ENCODE measurements at places on chromosomes 16 and 17.

GRCh38 chr17:56592487-56593085 lies 913 bp upstream of the NOG start:
- peak; percentile 44 for DNase-seq

DNA sequence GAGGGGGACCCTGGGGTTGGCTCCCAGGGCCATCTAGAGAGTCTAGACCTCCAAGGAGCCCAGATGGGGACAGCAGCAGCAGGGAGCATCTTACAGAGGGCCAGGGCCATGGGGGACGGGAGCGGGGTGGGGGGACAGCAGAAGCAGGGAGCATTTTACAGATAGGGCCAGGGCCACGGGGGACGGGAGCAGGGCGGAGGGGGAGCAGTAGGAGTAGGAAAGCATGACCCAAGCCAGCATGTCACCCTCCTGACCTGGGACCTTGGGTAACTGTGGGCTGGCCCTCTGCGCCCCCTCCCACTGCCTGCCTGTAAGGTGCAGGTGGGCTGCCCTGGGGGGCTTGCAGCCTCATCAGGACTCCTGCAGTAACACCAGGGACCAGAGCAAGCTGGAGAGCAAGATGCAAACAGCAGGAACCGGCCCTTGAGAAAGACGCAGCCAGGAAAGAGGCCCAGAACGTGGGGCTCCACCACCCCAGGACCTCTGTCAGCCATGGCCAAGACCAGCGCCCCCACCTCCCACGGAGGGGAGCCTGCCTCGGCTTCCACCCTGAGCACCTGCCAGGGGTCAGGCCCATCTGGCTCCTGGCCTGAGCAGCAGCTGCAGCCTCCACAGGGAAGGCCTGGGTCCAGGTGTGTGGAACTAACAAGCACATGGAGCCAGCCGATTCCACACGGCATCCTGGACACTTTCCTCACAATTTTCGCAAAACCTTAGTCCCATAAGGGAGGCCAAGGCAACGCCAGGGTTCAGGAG lies 2.4 kb downstream of the ZNF598 start:
- no peak for DNase-seq

GRCh38 chr16:56861092-56861610 lies 3.9 kb upstream of the SLC12A3 start:
- DNase-seq: no peak

GRCh38 chr17:34169496-34169895 lies 85.6 kb upstream of the CCL2 start:
- no peak for DNase-seq

GRCh38 chr17:38455288-38455915 lies 27.1 kb downstream of the ARHGAP23 start:
- DNase-seq: no peak

DNA sequence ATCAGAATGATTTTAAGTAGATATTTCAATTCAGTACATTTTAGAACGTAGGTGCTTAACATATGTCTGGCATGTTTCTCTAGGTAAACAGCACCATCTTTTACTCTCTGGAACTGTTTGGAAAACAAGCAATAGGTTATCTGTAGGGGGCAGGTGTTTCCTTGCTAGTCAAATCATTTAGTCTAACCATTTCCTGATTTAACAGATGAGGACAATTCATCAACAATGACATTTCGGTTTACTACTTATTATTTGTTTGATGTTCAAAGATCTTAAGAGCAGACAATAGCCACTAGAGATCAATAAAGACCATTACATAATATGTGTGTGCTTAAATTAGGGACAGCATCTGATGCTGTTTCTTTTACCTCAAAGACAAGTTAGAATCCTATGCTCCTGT lies 173.1 kb downstream of the CEP112 start:
- no peak for DNase-seq

GRCh38 chr16:54106057-54106456 lies 180.5 kb downstream of the IRX3 start:
- DNase-seq: no peak

- no peak for DNase-seq
Observed at GRCh38 chr17:62587554-62587953, 39.9 kb upstream of the MRC2 start.

DNA sequence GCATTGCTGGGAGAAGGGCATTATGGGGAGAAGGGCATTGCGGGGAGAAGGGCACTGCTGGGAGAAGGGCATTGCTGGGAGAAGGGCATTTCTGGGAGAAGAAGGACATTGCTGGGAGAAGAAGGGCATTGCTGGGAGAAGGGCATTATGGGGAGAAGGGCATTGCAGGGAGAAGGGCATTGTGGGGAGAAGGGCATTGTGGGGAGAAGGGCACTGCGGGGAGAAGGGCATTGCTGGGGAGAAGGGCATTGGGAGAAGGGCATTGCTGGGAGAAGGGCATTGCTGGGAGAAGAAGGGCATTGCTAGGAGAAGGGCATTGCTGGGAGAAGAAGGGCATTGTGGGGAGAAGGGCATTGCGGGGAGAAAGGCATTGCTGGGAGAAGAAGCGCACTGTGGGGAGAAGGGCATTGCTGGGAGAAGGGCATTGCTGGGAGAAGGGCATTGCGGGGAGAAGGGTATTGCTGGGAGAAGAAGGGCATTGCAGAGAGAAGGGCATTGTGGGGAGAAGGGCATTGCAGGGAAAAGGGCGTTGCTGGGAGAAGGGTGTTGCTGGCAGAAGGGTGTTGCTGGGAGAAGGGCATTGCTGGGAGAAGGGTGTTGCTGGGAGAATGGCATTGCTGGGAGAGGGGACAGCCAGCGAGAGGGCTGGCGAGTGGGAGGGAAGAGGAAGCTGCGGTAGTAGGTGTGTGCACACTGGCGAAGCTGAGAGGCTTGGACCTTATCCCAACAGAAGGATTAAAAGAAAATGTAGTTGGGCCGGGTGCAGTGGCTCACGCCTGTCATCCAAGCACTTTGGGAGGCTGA lies 4.6 kb upstream of the PYDC1 start:
- peak; percentile 70 for DNase-seq

- DNase-seq: no peak
Observed at GRCh38 chr16:72744076-72744793, 303.7 kb downstream of the ZFHX3 start.

DNA sequence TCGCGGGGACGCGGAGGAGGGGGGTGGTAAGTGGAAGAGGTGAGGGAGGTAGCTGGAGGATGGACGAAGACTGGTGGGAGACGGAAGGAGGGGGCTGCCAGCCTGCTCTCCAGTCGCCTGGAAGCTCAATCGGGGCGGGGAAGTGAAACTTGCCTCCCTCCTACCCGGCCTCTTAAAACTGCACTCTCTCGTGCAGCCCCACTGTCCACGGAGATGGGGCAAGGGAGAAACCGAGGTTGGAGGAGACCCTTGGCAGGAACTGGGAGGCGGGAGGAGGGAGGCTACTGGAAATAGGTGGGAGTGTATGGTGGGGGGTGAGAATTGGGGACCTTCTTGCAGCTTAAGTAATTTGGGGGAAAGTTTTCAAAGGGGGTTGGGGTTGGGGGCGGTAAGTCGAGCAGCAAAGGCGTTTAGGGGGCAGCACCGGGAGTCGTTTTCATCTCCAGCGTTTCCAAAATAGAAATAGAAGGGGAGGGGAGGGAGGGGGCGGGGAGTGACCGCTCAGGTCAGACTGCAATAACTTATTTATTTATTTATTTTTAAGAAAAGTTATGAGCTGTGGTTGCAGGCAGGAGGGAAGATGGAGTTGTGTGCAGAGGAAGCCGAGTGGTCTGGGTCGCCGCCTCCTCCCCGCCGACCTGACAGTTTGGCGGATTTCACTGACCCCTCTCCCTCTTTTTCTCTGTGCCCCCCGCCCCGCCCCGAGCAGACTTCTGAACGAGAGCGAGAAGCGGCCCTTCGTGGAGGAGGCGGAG lies 1.4 kb downstream of the SOX9 start:
- no peak for DNase-seq

GRCh38 chr16:47578033-47578432 lies 116.9 kb downstream of the PHKB start:
- no peak for DNase-seq

GRCh38 chr16:31002862-31003341 lies 7.5 kb downstream of the STX1B start:
- DNase-seq: no peak

- DNase-seq: no peak
Observed at GRCh38 chr17:56824503-56824902, 9.2 kb downstream of the C17orf67 start.

DNA sequence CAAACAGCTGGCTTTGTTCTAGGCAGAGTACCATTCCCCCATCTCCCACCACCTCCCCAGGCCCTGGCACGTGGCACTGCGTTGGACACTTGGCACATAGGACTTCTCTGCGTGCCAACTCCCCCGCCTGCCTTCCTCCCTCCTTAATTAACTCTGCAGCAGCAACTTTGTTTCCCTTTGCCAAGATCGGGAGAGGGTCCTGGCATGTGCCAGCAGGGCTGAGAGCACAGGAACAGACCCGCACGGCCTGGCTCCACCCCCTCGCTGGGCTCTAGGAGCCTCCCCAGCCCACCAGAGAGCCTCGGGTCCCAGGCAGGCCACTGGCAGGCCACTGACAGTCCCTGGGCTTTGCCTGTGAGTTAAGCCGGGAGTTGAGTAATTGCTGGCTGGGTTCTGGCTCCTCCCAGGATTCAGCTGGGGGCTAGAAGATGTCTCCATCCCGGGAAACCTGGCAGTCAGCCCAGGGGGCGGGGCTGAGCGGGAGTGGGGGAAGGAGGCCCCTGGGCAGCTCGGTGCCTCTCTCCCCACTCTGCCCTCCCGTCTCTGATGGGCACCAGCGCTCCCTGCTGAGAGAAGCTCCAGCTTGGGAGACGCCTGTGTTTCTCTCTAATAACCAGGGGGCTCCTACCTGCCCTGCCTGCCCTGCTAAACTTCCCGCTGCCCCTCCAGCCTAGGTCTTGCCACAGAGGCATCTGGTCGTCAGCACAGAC lies 224.0 kb upstream of the TNRC6C start:
- DNase-seq: peak; percentile 14

- no peak for DNase-seq
Observed at GRCh38 chr16:80627108-80627507, 86.3 kb downstream of the DYNLRB2 start.

DNA sequence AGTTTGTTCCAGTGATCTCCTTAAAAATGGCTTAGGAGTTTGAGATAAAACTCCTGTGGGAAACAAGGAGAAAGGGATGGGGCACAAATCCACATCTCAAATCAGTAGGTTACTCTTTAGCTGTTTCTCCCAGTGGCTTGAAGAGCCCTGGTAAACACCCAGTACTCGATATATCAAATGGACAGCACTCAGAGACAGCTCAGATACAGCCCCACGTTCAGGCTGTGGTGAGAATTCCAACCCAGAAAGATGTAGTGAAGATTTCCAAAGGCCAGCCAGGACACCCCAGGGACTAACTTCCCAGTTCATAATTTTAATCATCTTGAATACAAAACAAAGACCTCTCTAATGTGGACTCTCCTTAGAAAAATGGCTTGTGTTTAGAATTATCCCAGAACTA lies 6.4 kb upstream of the VEZF1 start:
- DNase-seq: no peak

DNA sequence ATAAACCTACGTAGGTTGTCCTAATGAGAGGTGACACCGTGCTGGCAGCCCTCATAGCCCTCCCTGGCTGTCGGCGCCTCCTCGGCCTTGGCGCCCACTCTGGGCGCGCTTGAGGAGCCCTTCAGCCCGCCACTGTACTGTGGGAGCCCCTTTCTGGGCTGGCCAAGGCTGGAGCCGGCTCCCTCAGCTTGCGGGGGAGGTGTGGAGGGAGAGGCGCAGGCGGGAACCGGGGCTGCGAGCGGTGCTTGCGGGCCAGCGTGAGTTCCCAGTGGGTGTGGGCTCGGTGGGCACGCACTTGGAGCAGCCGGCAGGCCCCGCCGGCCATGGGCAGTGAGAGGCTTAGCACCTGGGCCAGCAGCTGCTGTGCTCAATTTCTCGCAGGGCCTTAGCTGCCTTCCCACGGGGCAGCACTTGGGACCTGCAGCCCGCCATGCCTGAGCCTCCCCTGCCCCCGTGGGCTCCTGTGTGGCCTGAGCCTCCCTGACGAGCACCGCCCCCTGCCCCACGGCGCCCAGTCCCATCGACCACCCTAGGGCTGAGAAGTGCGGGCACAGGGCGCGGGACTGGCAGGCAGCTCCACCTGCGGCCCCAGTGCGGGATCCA lies 40.1 kb upstream of the AMZ2 start:
- DNase-seq: no peak

DNA sequence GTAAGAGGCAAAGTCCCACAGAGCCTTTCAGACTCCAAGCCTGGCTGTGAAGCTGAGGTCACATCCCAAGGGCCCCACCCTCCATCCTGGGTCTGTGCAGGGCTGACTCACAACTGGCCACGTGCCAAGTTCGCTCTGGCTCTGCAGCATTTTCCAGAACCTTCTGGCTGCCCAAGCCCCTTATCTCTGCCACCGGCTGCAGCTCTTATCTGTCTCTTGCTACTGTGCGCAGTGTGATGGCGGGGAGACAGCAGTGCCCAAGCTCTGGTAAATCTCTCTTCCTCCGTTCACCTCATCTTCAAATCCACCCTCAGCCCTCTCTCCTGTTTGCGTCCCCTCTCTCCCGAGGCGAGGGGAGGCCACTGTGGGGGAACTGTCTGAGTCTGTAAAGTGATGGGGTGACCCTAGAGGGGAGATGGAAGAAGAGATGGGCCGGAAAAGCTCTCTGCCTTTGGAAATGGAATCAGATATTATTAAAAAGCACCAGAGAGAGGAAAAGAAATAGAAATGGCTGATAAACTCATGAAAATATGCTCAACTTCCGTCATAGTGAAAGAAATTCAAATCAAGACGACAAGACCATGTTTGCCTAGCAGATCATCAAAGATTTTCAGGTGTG lies 162.7 kb upstream of the CDC42EP4 start:
- DNase-seq: peak; percentile 52

DNA sequence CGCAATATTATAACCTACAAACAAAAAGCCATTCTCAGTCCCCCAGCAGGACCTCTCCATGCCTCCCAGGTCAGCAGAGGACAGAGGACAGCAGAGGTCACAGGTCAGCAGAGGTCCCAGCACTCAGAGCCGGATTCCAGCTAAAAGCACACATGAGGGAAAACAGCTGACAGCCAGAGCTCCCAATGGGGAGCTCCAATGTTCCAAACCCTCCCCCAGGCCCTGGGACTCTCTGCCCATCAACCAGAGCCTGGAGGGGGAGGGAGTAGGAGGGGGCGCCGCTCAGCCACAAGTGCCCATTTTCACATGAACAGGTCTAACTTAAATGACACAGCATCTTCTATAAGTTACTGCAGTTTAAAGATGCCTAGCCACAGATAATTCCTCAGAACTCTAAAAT lies 77.5 kb downstream of the ANKRD11 start:
- no peak for DNase-seq

DNA sequence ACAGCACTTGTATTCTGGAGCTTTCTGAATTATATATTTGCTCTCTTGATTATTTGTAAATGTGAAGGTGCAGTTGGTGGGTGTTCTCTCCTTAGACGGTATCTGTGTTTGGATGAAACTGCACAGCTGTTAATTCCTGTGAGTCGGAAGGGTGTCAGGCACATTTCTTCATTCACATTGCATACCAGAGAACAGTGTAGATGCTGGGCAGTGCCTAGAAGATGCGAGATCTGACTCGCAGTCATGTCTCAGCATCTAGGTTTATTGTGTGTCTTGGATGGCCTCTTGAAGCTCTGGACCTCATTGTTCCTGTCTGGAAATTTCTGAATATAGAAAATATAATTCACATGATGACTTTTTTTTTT lies 61.2 kb downstream of the CLEC16A start:
- no peak for DNase-seq

All from HL-60 (cell line).